ENCODE measurements at places on chromosomes 2 and 18. TPM values are rescaled to one million over a fixed set of nuclear protein-coding genes. Genes with fewer than 3 reads are reported as not detected.

DNA sequence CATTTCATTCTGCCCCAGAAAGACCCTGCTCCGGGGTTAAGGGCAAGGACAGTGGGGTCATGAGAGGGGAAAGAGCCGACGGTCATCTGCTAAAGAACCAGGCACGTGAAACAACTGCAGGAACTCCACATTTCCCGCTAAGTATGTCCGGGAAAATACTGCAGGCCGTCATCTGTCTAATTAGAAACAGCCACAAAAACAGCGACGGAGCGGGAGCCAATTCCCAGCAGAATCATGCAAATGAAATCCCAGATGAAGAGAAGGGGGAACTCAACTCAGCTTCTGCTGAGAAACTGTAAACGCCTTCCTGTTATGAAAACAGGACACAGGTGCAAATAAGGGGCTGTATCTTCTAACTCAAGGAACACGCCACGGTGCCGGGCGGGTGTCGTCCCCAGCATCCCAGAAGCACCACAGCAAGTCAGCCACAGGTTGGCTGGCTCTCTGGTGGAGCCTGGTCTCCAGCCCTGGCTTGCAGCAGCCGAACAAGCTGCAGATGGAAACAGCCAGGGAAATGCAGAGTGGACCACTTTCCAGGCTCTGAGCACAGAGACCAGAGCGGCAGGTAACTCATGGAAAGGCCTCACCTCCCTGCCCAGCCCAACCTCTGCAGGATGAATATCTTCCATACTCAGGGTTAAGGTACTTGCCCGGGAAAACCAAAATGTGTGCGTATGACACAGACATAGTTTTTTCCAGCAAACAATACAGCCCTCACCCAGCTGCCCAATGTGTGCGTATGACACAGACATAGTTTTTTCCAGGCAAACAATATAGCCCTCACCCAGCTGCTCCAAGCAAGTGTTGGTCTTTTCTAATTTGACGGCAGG is 28.9 kb downstream of the PXDN start:
- DNase-seq = no peak

DNA sequence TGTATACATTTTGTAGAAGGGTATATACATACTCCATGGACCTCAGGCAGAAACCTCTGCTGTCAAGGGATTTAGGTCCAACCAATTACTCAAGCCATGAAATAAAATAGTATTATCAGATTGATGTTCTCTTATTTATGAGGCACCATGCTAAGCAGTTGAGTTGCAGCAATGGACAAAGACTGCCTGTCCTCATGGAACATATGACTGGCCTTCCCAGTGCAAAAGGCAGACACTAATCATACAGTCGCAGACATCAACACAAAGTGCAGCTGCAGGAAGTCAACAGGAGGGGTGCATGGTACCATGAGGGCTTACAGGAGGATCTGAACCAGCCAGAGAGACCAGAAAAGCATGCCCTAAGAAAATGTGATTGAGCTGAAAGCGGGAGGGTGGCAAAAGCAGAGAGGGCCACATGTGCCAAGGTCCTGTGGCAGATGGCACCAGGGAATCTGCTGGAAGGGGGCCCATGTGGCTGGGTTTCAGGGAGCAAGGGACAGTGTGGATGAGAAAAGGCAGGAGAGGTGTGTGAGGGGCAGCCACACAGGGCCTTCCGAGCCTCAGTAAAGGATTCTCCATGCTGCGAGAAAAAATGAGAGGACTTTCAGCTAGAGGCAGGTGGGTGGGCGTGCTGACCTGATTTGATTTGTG is 61.4 kb upstream of the RNF152 start:
- DNase-seq = no peak

Gene ALK
- total RNA-seq = not detected

DNA sequence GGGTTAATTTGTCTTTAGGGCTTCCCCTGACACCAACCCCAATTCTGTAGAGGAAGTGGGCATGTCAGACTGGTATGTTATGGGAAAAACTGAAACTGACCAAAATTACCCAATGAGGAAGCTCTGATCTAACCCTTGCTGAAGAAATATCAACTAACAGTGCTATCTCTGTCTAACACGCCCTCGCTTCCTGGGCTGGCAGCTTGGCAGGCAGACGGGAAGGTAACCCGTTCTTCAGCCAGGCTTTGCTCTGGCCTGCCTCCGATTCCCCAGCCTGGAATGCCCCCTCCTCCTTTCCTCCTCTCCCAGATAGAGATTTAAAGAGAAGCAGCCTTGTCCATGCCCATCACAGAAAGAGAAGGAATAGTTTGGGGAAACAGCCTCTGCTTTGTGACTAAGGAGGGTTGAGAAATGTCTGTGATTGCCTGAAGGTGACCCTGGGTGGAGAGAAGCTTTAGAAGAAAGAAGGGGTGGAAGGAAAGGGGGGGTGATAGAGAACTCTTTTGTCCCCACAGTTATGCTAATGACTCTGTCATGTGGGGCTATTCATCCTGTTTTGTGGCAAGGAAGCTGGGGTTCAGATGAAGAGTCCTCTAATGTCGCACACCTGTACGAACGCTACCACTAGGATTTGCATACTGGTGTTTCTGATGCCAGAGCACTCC is 15.4 kb downstream of the HK2 start:
- DNase-seq = no peak

DNA sequence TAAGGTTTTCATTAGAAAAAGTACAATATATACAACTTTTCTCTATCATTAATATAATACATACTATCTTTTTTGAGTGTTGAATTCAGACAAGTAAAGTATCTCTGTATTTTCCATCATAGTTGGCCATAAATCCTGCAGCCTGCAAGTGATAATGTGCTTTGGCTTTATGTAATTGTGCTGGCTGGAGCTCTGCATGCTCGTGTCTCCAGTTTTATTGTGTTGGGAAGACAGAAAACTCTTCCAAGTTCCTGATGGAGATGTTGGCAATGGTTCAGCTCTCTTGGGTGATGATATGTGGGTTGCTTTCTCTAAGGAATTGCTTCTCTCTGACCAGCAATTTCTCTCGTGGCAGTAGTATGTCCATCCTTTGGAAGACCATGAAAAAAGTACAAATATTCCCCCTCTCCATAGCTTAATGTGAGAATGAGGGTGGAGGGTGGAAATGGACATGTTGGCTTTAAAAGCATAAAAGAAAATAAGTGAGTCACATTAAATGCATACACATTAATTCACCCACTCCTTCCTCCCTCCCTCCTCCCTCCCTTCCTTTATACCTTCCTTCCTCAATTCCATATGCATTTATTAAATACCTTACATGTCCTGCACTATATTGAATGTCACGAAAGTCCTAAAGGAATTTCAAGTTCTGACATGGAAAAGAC is 344.2 kb downstream of the MTX2 start:
- DNase-seq = no peak

GRCh38 chr18:44518666-44519065 is 162.0 kb upstream of the SETBP1 start:
- no peak for DNase-seq

Gene SF3B6
- total RNA-seq = 353 TPM

- DNase-seq = peak; percentile 72
Observed at GRCh38 chr18:61322265-61322873, 10.9 kb upstream of the CDH20 start.

DNA sequence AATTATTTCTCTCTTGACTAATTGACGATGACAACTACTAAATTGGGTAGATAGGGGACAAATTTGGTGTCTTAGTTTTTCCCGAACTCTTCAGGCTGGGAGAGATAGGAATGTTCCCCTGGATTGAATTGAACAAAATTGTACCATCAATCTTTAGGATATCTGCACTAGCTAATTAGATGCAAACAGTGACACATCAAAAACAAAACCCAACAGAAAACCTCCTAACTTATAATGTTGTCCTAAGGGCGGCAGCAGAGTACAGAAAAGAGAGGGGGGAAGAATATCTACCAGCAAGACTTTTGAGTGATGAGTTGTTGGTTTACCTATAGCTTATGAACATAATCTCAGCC is 342.9 kb downstream of the INSIG2 start:
- DNase-seq = no peak

- no peak for DNase-seq
Observed at GRCh38 chr18:26456070-26456491, 92.3 kb downstream of the KCTD1 start.

DNA sequence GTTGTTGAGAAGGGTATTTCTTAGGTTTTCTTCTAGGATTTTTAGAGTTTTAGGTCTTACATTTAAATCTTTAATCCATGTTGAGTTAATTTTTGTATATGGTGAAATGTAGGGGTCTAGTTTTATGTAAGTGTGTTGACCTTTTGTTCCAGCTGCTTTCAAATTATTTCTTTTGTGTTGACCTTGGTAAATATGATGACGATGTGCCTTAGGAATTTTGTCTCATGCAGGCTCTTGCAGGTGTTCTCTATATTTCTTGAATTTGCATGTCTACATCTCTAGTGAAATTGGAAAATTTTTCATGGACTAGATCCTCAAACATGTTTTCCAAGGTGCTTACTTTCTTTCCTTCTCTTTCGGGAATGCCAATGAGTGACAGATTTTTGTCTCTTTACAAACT is 1609.3 kb upstream of the ZEB2 start:
- DNase-seq = no peak

Gene EML6
- not detected for total RNA-seq
